ENCODE measurements at places on chromosomes 12 and 14.

DNA sequence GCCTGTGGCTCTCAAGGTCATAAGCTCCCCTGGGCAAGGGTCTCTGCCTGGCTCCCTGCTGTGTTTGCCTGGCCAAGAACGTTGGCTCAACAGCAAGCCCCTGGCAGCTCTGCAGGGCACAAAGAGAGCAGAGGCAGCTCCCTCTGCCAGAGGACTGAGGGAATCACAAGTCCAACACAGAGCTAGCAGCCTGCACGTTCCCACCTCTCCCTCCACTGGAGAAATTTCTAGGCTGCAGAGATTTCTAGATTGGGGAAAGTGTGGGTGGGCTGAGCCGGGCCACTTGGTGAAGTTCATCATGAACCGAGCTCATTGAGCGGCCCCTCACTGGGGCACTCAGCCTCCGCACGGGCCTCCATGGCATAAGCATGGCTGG, 19.8 kb downstream of the ZFYVE21 start:
- DNase-seq = no peak
- H3K27ac ChIP-seq = no peak overlapping the region
- peaks cover 16% of the 10 kb centered on the region for H3K36me3 ChIP-seq
- H3K4me1 ChIP-seq = no peaks in the 10 kb centered on the region
- no peaks in the 10 kb centered on the region for H3K27me3 ChIP-seq

- H3K4me1 ChIP-seq = peaks cover 19% of the 10 kb centered on the region
- no peaks in the 10 kb centered on the region for H3K27me3 ChIP-seq
- no peak for DNase-seq
- no peak overlapping the region for H3K4me3 ChIP-seq
Observed at GRCh38 chr14:60977847-60978246, 3.0 kb downstream of the TRMT5 start.

DNA sequence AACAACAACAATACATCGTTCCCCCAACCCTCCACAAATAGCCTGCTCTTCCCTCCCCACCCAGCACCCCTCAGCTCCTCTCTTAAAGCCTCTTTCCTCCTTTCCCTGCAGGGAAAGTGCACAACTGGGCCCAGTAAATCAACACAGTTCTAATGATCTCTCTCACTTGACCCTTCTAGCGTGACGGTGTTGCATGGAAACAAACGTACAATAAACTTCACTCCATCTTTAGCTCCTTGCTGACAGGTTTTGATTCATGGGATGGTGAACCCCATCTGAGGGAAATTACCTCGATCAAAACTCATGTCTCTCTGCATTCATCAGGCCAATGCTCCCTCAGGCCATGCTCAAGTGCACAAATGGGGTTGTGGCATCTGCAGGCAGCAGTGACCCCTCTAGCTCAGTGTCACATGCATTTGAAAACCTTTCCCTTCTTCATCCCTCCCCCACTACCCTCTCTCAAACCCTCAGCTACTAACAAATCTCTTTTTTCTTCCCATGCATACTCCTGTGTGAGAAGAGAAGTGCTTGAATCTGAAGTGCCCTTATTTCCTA, 22.9 kb downstream of the GDF11 start:
- DNase-seq = no peak
- H3K36me3 ChIP-seq = peaks cover 17% of the 10 kb centered on the region
- H3K27me3 ChIP-seq = no peaks in the 10 kb centered on the region
- H3K4me3 ChIP-seq = no peak overlapping the region
- no peaks in the 10 kb centered on the region for H3K4me1 ChIP-seq

DNA sequence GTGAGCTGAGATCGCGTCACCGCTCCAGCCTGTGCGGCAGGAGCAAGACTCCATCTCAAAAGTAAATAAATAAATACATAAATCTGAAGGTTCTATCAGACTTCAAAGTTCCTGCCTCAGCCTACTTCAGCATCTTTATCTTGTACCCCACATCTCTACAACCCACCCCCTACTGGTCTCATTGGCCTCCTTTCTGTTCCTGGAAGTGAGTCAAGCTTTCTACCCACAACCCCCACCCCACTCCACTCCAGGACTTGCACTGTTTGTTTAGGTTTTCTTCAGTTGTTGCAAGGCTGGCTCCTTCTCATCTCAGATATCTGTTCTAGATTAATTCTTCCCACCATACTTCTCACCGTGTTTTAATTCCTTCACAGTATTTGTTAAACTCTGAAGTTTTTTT, 714 bp upstream of the PSMC6 start:
- H3K4me1 ChIP-seq = peaks cover 6% of the 10 kb centered on the region
- DNase-seq = peak; percentile 56
- H3K27me3 ChIP-seq = no peaks in the 10 kb centered on the region
- H3K36me3 ChIP-seq = no peaks in the 10 kb centered on the region
- no peak overlapping the region for H3K27ac ChIP-seq

DNA sequence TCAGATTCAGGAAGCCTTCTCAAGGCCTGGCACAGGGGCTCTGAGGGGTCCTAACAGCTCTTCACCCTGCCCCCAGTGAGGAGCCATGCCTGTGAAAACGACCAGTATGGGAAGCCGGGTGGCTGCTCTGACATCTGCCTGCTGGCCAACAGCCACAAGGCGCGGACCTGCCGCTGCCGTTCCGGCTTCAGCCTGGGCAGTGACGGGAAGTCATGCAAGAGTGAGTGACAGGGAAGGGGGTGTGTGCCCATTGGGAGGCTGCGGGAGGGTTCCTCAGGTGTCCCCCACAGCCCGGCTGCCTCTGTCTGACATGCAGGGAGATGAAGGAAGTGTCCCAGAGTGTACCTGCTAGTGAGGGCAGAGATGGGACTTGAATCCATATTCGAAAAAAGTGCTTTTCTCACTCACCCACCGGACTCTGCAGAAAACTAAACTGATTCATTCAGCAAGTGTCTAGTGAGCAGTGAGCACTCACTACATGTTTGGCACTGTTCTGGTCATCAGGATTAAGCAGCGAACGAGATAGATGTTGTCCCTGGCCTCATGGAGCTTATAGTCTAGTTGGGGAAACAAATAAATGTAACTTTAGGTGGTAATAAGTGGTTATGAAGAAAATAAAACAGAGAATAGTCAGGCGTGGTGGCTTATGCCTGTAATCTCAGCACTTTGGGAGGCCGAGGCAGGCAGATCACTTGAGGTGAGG, 9.4 kb upstream of the LRP1-AS start:
- peaks cover 24% of the 10 kb centered on the region for H3K4me1 ChIP-seq
- peak; percentile 20 for DNase-seq
- no peak overlapping the region for H3K27ac ChIP-seq
- no peaks in the 10 kb centered on the region for H3K27me3 ChIP-seq

DNA sequence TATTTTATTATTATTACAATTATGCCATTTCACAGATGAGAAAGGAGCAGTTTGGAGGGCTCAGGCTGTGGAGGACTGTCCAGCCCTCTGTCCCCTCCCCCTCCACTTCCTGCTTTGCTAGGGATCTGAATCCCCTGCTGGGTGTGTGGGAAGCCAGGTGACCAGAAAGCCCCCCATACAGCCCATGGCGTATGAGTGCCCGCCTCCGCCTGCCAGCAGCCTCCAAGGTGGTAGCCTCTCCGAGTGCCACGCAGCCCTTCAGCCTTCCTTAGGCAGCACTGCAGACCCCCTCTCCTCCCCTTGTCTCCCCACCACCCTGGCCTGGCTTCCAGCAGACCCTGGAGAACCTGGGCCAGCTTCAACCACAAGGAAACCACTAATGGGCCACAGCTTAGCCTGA, 12.6 kb downstream of the DTX1 start:
- H3K4me3 ChIP-seq = no peak overlapping the region
- H3K27ac ChIP-seq = no peak overlapping the region
- H3K27me3 ChIP-seq = no peaks in the 10 kb centered on the region
- peaks cover 26% of the 10 kb centered on the region for H3K4me1 ChIP-seq

DNA sequence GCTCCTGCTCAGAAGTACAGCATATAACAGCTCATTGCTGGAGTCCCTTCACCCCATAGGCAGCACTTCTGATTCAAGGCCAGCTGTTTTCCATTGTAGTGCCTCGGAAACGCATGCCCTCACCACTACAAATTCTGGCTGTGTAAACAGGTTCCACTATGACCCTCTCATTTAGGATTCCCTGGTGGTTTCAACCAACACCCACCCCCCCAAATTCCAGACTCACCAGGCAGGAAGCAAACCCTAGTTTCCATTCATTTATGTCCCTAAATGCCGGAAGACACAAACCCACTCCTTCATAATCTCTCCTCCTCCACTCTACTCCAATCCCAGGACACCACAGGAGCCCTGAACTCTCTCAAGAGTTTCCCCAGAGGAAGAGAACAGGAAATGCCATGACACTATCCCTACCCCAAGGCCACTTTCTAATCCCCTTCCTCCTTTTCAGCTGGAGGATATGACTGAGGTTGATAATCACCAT, 75.9 kb upstream of the TMPO start:
- H3K27me3 ChIP-seq = no peaks in the 10 kb centered on the region
- peak overlapping the region; percentile 56 for H3K27ac ChIP-seq
- H3K36me3 ChIP-seq = no peaks in the 10 kb centered on the region

- H3K27me3 ChIP-seq = no peaks in the 10 kb centered on the region
- H3K36me3 ChIP-seq = peaks cover 39% of the 10 kb centered on the region
- no peak for DNase-seq
- H3K4me3 ChIP-seq = no peak overlapping the region
- no peaks in the 10 kb centered on the region for H3K4me1 ChIP-seq
Observed at GRCh38 chr12:124328636-124329035, 33.7 kb downstream of the RFLNA start.

GRCh38 chr12:72448089-72448488, 175.9 kb downstream of the TRHDE start:
- no peak overlapping the region for H3K4me3 ChIP-seq
- H3K27ac ChIP-seq = no peak overlapping the region
- no peaks in the 10 kb centered on the region for H3K27me3 ChIP-seq
- no peaks in the 10 kb centered on the region for H3K4me1 ChIP-seq
- DNase-seq = no peak

- no peak overlapping the region for H3K27ac ChIP-seq
- peaks cover under 1% of the 10 kb centered on the region for H3K4me1 ChIP-seq
- H3K27me3 ChIP-seq = no peaks in the 10 kb centered on the region
- H3K36me3 ChIP-seq = no peaks in the 10 kb centered on the region
- H3K4me3 ChIP-seq = peak overlapping the region; percentile 16
Observed at GRCh38 chr14:75307700-75308379, 29.2 kb downstream of the FOS start.

GRCh38 chr12:24929953-24930352, 18.9 kb downstream of the BCAT1 start:
- H3K4me1 ChIP-seq = peaks cover under 1% of the 10 kb centered on the region
- H3K27ac ChIP-seq = no peak overlapping the region
- H3K4me3 ChIP-seq = no peak overlapping the region
- no peak for DNase-seq

DNA sequence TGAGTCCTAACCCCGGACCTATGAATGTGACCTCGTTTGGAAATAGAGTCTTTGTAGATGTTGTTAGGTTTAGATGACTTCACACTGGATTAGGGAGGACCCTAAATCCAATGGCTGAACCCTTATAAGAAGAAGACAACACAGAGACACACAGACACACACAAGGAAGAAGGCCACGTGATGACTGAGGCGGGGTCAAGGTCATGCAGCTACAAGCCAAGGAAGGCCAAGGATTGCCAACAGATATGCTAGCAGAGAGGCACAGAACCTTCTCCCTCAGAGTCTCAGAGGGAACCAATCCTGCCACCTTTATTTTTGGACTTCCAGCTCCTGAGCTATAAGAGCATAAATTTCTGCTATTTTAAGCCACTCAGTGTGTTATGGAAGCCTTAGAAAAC, 31.8 kb downstream of the LTBP2 start:
- H3K4me1 ChIP-seq = no peaks in the 10 kb centered on the region
- no peak for DNase-seq
- no peak overlapping the region for H3K4me3 ChIP-seq
- no peaks in the 10 kb centered on the region for H3K27me3 ChIP-seq

GRCh38 chr14:103847451-103848174, at the start of gene PPP1R13B:
TSS of gene PPP1R13B (minus strand) at chr14:103847575. CDS start at chr14:103847307, 268 bp downstream.
- peak within 1 kb of the TSS; percentile 73 for H3K4me3 ChIP-seq
- no peaks in the 10 kb centered on the region for H3K36me3 ChIP-seq
- H3K27me3 ChIP-seq = peaks cover 3% of the 10 kb centered on the region
- peak; percentile 86 for DNase-seq
- H3K4me1 ChIP-seq = no peaks in the 10 kb centered on the region

- no peaks in the 10 kb centered on the region for H3K36me3 ChIP-seq
- no peaks in the 10 kb centered on the region for H3K4me1 ChIP-seq
- DNase-seq = peak; percentile 11
- no peak overlapping the region for H3K4me3 ChIP-seq
- H3K27me3 ChIP-seq = no peaks in the 10 kb centered on the region
- H3K27ac ChIP-seq = no peak overlapping the region
Observed at GRCh38 chr14:80136358-80136757, 74.9 kb downstream of the DIO2 start.

DNA sequence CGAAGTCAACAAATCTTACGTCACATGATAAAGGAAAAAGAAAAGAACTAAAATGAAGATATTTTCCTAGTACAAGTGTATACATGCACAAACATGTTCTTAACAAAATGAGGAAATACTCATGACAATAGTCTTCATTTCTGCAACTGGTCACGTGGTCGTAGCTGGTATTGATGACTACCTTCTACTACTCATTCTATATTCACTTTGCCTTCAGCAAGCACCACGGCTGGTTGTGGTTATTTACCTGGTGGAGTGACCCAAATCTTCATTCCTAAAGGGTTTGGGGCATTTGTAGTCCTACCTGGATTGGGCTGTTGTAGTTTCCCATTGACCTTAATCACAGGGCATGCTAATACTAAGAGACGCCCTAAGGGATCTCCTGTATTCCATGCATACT, 51.2 kb downstream of the FIGNL2 start:
- no peak overlapping the region for H3K4me3 ChIP-seq
- no peaks in the 10 kb centered on the region for H3K4me1 ChIP-seq
- H3K36me3 ChIP-seq = no peaks in the 10 kb centered on the region
- no peak for DNase-seq
- no peaks in the 10 kb centered on the region for H3K27me3 ChIP-seq

- H3K4me1 ChIP-seq = no peaks in the 10 kb centered on the region
- no peak overlapping the region for H3K27ac ChIP-seq
- no peak for DNase-seq
- no peaks in the 10 kb centered on the region for H3K36me3 ChIP-seq
- H3K27me3 ChIP-seq = no peaks in the 10 kb centered on the region
Observed at GRCh38 chr14:33742166-33742565, 208.7 kb downstream of the EGLN3 start.

DNA sequence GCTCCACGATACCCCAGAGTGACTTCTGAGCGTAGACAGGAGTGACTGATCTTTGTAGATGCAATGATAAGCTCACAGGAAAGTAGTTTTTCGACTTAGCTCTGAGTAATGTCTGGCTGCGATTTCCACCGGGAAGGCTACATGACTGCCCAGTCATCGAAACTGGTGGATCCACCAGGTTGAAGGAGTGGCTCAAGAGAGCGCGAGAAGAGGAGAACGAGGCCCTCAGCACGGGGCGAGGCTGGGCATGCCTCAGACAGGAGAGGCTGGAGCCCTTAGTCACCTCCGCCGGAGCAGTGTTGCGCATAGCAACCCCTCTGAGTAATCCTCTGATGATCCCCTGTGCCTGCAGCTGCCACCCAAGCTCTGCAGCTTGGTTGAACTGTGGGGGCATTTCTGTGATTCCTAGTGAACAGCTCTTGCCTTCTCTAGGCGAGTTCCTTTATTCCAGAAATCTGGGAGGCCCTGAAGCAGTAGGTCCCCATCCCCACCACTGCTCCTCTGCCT, 25.6 kb downstream of the ELK3 start:
- H3K4me3 ChIP-seq = no peak overlapping the region
- peaks cover 50% of the 10 kb centered on the region for H3K36me3 ChIP-seq
- no peak for DNase-seq
- peaks cover 43% of the 10 kb centered on the region for H3K4me1 ChIP-seq
- H3K27ac ChIP-seq = peak overlapping the region; percentile 3
- H3K27me3 ChIP-seq = no peaks in the 10 kb centered on the region

GRCh38 chr12:121253638-121254335, 42.7 kb downstream of the CAMKK2 start:
- no peak overlapping the region for H3K4me3 ChIP-seq
- H3K27ac ChIP-seq = no peak overlapping the region
- no peaks in the 10 kb centered on the region for H3K27me3 ChIP-seq
- DNase-seq = no peak

All from common myeloid progenitor, CD34-positive (primary cell).